ENCODE measurements at places on chromosomes 7 and 10.
A peak's percentile ranks its signal among the peaks of the same experiment; 100 is the strongest.

GRCh38 chr10:62583876-62584615 is 209.9 kb downstream of the ZNF365 start:
- DNase-seq, result peak; percentile 99

DNA sequence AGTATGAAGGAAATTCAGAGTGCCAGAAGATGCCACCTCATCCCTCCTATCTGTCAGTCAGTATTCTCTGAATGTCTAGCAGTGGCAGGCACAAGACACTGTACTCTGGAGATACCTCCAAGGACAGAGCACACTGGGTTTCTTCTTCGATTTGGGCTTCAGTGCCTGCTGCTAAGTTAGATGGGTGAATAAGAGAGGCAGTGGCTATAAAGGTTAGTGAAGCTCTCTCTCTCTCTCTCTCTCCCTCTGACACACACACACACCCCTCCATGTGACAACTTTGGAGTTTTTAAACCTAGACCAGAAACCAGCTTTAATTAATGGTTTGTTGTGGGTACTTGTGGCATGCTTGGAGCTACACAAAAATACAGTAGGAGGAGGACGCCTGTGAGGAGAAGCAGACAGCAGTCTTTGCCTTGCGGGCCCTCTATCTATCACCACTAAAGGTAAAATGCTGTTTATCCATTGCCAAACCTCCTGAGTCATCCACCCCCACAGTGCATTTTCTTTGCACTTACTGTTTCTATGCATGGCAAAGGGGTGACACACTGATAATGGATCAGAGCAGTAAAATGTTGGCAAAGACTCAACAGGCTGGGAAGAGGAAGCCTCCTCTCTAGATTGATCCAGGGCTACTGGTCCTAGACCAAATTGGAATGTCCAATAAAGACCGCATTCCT is 102.5 kb downstream of the TRIL start:
- peak; percentile 92 for DNase-seq

- no peak for DNase-seq
Measured at GRCh38 chr7:4775848-4776623, 613 bp downstream of the AP5Z1 start.

- no peak for DNase-seq
Measured at GRCh38 chr10:804787-805619, 115.5 kb upstream of the DIP2C start.

DNA sequence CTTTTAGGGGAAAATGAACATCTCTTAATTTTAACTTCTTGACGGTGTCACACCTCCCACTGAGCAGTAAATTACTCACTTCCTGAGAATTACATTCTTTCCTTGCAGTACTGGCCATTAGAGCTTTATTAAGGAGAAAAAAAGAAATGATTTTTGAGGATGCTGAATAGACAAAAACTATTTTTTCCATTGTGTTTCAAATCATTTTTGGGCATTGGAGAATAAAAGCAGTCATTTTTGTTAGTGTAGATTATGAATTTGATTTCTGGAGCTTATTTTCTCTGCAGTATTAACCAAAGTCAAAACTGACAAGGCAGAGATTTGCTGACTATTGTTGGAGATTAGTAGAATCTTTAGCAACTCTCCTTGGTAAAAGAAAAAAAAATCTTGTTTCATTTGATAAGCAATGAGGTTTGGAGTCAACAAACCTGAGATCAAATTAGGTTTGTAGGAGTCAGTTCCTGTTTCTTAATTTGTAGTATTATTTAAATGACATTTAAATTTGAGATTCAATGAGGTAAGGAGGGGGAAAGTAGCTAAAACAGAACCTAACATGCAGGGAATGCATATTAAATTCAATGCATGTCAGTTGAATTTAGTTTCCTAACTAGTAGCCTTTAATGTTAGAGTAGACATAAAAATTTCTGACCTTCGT is 70.6 kb downstream of the AP3M1 start:
- no peak for DNase-seq

GRCh38 chr7:70693686-70694433 is 438.1 kb upstream of the GALNT17 start:
- DNase-seq, result no peak

DNA sequence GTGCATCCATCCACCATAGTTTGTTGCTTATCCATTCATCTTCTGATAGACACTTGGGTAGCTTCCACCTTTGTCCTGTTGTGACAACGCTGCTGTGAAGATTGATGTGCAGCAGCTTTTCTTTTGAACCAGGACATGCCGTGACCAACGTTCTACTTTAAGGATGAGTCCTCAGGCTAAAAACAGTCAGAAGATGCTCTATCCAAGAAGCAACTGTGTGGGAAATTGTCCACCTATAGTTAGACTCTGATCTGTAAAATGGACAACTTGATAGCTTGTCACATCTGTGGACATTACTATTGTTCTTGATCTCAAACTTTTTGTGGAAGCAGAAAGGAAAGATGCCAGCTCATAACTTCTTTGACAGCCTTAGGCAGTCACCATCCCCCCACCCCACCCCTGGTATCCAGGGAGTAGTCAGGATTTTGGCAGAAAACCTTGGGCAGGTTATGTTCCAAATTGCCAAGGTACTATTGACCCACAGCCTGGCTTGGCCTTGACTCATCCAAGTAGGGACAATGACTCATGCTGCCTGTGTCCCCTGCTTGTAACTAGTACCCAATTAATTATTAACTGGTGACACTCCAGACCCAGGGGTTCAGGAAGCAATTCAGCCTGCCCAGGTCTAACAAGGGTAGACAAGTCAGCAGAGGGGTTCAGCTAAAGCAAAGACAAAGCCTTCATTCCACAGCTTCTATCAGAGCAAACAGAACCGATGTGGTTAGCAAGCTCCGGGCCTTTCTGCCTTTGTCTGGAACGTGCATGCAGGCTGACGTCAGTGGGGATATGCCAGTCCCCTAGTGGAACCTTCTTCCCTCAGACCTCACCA is 99.6 kb upstream of the ANLN start:
- no peak for DNase-seq

DNA sequence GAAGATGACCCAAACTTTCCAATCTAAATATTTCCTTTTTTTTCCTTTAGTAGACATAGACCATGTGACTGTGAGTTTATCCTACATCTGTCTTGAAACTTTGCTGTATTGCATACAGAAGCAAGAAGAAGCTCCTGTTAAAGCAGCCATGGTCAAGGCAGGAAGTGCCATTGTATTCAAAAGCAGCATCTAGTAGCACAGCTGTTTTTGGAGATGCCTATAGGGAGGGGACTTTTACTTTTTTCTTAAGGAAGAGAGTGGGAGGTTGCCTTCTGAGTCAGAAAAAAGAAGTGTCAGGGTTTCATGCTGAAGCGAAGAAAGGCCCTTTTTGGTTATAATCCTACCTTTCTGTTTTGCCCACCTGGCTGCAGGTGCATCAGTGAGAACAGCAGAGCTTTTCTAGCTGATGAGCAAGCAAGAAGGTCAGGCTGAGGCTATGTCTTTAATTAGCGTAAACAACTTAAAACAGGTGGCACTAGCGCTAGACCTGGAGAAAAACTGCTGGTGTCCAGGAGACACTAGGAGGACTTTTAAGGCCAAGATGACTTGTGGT is 234.1 kb upstream of the AGK start:
- no peak for DNase-seq

GRCh38 chr10:70907637-70908405 is 19.5 kb upstream of the PCBD1 start:
- no peak for DNase-seq

DNA sequence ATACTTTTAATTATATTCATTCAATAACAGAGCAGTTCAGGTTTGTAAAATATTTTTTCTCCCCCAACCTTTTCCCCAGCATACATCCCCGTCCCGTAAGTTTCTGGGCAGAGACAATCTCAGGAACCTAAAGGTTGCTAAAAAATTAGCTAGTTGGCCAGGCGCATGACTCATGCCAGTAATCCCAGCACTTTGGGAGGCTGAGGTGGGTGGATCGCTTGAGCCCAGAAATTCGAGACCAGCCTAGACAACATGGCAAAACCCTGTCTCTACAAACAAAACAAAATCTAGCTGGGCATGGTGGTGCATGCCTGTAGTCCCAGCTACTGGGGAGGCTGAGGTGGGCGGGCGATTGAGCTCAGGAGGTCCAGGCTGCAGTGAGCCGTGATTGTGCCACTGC is 40.2 kb downstream of the TCF7L2 start:
- DNase-seq, result no peak

DNA sequence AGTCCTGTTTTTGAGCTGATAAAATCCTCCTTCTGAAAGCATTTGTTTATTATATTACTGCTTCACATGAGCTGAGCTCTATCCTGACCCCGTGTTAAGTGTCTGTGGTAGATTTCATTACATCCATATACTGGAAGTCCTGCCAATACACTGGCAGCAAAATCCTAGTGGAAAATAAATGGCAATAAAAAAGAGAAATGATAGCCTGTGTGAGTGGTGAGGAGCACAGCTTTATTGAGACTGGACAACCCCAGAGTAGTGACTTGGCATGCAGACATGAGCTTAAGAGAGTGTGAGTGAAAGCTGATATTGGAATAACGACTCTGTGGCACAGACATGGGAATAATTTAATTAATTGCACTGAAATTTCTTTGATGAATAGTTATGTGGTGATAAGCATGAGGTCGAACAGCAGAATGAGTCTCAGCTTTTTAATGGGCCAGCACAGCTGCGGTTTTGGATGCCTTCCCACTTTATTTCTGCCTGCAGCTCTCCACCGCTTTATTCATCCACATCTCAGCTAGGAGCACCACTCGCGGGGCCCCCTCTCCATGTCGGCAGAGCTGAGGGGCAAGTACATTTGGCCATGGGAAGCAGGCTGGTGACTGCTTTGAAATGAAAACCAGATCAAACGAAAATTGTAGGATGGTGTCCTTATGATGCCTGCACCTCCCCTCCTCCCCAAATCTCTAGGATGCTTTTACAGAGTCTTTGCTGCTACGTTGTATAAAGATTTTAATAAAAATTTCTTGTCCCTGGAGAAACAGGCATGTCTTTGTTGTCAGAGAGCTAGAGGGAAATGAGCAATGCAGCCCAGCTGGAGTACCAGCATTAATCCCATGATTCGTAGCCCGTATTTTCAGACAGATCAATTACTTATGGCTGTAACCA is 494.3 kb downstream of the AUTS2 start:
- DNase-seq, result peak; percentile 78

DNA sequence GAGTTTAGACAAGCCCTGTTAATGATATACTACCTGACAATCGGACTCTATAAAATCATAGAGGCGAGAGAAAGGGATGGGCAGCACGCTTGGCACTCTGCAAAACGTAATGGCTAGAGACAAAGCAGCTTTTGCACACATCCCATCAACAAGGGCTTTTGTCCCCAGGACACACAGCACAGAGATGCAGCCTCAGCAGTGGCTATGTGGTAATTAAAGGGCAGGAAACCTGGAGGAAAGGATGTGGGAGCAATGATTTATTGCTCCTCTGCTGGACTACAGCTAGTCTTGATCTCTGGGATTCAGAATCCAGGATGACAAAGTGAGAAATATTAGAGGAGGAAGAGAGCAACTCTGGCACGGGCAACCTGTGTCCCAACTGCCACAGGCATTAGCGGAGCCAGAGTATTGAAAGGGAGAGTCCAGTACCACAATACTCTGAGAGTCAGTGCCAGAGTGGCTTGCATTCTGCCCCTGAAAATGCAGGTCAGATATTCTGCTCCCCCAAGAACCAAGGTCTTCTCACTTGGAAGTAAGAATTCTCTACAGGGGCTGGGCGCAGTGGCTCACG is 96.5 kb downstream of the ARMH3 start:
- no peak for DNase-seq

- no peak for DNase-seq
Measured at GRCh38 chr7:21953781-21954180, 8.1 kb upstream of the CDCA7L start.

- DNase-seq, result no peak
Measured at GRCh38 chr7:55591282-55591931, 19.1 kb upstream of the VOPP1 start.

DNA sequence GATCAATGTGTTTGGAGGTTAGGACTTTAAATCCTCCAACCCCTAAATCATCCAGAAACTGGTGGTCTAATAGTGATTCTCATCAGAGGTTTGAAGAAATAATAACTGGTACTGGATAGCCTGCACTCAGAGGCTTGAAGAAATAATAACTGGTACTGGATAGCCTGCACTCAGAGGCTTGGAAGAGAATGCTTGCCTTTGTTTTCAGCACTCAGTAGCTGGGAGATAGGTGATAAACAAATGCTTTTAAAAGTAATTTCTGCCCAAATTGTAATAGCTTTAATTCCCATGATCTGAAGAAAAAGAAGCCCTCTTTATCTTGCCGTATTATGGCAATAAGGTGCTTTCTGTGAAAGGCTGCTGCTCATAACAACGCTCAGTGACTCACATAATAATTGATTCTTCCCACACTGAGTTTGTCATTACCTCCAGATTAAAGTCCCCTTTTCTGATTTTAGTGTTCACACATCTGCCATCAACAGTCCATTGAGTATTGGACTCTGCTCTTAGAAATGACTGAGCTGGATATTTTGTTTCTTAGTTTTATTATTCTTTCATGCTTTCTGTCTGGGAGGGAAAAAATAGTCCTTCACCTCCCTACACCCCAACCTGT is 112.3 kb upstream of the PHYHIPL start:
- no peak for DNase-seq

- no peak for DNase-seq
Measured at GRCh38 chr10:43926371-43926770, 277.7 kb upstream of the ZNF32 start.

GRCh38 chr7:132709971-132710567 is 133.8 kb upstream of the PLXNA4 start:
- no peak for DNase-seq

- DNase-seq, result no peak
Measured at GRCh38 chr7:2761801-2762497, 73.9 kb downstream of the AMZ1 start.

GRCh38 chr7:68547799-68548198 is 1050.5 kb upstream of the AUTS2 start:
- DNase-seq, result no peak

DNA sequence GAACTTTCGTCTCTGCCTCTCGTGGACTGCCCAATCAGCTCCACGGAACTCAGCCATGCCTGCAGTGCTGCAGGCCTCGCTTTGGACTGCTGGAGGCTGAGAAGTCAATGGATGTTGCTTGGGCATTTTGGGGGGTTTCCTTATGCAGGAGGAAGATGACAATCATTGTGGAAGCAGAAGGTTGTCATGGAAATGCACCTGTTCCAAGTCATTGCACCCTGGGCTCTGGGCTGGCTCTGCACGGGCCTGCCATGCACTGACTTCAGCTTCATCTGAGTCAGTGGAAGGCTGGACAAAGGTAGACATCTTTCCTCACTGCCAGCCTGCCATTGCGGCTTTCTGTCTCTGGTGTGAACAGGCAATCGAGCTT is 217.3 kb downstream of the RPS24 start:
- DNase-seq, result no peak

GRCh38 chr7:147586526-147586925 is 1004.0 kb upstream of the C7orf33 start:
- DNase-seq, result no peak

DNA sequence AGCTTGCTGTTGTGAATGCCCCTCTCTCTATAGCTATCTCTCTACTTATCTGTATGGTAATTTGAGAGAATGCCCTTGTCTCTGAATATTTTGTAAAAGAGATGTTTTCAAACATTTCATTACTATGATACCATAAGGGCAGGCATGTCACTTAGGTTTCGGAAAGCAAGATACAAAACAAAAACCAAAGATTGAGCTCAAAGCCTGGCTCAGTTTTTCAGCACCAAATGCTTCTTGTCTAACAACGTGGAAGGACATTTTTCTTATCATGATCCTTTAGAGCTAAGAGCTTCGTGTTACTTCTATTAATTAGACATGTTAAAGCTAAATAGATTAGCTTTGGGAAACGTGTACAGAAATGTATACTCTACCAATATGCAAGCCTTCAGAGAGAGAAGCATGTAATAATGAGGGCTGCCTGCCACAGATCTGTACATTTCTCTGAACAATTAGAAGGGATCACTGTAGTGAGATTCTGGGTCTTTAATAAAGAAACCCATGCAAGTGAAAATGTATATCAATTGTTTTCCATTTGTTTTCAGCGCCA is 148.9 kb downstream of the ARID5B start:
- no peak for DNase-seq
